ENCODE measurements at places on chromosomes 5 and 9.

GRCh38 chr5:147617711-147618350, 108.0 kb upstream of the DPYSL3 start:
- DNase-seq, result no peak

DNA sequence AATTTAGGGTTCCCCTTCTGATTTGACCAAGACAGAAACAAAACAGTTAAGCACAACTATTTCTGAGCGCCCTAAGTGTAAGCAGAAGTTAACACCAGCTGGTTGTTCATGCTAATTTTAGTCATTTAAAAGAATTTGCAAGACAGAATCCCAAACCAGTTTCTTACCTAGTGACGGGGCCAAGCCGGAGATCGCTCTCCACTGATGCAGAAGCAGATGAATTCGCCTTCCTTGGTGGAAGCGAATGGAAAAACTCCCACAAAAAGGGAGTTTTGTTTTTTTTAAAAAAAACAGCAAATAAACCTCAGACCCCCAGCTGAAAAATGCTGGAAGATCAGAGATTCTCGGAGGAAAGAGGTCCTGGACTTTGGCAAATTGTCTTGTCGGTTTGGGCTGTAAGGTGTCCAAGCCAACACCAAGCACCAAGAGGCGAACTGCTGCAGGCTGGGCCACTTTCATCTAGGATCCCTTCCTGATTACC, 47.4 kb upstream of the GLDC start:
- DNase-seq, result no peak

- DNase-seq, result no peak
These were observed 80.7 kb downstream of the KCNIP1 start for GRCh38 chr5:170584450-170585058.

DNA sequence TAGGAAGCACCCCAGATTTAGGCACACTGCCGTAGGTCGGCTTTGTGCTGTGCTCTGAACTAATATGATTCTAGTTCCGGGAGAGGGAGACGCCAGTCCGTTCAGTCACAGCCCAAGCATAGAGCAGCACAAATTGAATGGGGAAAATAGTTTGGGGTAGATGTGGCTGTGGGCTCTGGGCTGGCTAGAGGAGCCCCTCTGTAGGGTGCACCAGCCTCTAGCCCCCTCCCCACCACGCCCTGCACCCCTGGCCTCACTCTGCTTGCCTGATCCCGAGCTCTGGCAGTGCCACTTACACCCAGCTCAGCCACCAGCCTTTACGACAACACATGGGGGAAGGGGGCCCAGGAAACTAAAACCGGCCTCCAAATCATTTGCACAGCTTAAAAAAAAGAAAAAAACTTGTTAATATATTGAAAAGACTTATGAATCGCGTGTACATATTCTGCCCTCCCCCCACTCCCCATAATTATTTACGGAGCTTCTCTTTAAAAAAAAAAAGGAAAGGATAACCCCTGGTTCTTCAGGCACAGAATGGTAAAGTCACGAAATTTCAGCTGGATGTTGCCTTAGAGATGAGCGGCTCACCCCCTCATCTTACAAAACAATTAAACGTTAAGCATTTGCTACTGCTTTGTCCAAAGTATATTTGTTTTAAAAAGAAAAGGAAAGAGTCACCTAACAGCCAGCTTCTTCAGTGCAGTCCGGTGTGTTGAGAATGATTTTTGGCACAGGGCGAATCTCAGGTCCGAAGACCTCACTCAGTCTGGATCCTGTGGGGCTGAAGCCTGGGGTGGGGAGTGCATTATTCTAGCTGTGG, 3.5 kb downstream of the LMX1B start:
- DNase-seq, result no peak

GRCh38 chr9:34363619-34364351, 12.9 kb downstream of the MYORG start:
- DNase-seq, result no peak

- DNase-seq, result no peak
These were observed 32.3 kb upstream of the NRG2 start for GRCh38 chr5:140075371-140075770.

GRCh38 chr5:100828071-100828897, 74.8 kb downstream of the ST8SIA4 start:
- DNase-seq, result no peak

- no peak for DNase-seq
These were observed 84.9 kb upstream of the ZNF169 start for GRCh38 chr9:94174164-94174563.

- no peak for DNase-seq
These were observed 129.1 kb downstream of the DOCK8 start for GRCh38 chr9:343773-344172.

GRCh38 chr5:123855609-123856008, 343.6 kb downstream of the CSNK1G3 start:
- no peak for DNase-seq

DNA sequence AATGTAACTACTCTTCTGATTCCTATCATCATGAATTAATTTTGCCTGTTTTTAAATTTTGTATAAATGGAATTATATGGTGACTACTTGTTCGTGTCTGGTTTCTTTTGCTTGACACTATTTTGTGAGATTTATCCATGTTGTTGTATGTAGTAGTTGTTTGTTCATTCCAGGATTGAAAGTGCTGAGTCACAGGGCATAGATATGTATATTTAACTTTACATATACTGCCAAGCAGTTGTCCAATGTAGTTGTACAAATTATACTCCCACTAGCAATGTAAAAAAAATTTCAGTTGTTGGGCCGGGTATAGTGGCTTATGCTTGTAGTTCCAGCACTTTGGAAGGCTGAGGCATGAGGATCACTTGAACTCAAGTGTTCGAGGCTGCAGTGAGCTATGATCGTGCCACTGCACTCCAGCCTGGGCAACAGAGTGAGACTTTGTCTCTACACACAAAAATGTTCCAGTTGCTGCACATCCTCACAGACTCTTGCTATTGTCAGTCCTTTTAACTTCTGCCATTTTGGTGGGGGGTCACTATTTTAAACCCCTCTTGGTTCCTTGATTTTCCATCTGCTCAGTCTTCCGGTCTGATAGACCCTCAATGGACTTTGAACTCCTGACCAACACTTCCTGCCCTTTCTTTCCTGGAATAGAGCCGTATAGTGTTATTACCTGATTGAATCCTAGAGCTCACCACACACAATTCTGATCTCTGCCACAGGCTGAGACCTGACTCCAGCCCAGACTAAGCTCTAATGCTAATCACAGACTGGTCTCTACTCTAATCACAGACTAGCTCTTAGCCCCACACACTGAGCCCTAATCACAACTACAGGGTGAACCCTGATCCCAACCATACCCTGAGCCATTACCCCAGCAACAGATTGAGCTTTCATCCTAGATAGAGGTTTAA, 69.3 kb upstream of the MELK start:
- no peak for DNase-seq

DNA sequence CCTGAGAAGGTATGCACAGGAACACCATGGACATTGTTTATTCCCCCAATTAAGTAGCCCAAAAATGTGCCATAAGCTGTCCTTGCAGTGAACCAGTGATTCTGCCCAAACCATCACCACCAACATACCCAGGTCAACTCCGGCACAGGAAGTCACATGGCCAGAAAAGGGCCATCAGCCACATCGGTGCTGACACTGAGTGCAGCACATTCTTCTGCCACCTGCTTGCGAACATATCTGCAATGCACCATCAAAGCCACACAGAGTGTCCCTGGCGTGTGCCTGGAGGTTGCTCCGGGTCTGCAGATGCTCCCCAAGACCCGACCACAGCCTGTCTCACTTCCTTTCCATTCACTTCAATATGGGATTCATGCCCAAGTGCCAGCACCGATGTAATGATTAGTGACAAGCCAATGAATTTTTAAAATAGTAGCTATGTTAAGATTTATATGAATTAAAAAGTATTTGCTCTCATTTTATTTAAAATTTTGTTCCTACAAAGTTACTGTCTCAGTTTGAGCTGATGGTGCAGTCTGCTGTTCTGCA, 37.6 kb downstream of the SYK start:
- no peak for DNase-seq

DNA sequence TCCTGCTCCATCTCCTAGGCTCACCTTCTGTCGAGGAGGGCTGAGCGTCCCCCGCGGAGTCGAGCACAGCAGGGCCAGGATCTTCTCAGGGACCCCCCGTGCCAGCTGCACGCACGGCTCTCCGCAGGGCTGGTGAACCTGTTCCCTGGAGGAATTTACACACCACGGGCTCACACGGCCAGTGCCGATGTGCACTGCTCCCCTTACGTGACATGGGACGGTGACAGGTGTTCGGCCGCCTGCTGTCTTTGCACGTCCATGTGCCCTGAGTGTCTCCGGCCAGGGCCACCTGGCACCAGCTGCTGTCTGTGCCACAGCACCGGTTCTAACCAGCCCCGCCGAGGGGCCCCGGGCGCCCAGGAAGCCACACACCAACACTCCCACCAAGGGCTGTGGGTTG, 8.7 kb upstream of the AGPAT2 start:
- no peak for DNase-seq

DNA sequence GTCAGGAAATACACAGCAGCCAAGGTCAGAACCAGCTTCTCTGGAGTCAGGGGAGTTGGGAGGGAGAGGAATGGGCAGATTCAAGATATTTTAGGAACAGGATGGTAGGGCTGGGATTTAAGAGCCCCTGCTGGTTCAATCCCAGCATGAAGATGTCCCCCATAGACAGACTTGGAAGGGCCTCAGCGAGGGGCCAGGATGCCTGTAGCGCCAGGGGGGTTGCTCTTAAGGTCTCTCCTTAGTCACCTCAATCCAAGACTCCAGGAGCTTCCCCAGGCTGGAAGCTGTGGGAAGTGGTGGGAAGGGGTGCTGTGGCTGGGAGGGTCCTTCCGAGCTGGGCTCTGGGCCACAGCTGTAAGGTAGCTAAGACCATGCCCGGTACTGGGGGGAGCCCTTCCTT, 8.1 kb upstream of the TSPAN17 start:
- DNase-seq, result no peak

GRCh38 chr9:135077497-135078200, 9.8 kb upstream of the OLFM1 start:
- no peak for DNase-seq

DNA sequence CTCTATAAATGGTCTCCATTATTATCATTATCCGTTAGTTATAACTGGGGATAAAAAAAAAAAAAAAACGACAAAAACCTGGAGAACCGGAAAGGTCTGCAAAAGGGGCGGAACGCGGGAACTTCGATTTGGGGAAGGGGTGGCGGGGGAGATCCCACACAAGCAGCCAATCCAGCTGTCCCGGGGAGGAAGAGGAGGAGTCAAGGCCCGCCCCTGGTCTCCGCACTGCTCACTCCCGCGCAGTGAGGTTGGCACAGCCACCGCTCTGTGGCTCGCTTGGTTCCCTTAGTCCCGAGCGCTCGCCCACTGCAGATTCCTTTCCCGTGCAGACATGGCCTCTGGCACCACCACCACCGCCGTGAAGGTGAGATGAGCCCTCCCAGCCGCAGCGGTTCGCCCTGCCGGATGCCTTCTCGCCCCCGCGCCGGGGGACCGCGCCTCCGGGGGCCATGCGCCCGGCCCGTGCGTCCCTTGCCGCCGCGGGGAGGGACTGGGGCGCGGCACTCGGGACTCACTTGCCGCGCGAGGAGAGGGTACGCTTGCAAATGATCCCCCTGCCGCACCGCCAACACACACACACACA, at the start of gene MTAP:
Gene MTAP, plus strand, starts transcription at position 219 of the 583 bp plus-strand sequence. Its CDS starts 113 bp downstream, at position 332.
- DNase-seq, result peak; percentile 53

DNA sequence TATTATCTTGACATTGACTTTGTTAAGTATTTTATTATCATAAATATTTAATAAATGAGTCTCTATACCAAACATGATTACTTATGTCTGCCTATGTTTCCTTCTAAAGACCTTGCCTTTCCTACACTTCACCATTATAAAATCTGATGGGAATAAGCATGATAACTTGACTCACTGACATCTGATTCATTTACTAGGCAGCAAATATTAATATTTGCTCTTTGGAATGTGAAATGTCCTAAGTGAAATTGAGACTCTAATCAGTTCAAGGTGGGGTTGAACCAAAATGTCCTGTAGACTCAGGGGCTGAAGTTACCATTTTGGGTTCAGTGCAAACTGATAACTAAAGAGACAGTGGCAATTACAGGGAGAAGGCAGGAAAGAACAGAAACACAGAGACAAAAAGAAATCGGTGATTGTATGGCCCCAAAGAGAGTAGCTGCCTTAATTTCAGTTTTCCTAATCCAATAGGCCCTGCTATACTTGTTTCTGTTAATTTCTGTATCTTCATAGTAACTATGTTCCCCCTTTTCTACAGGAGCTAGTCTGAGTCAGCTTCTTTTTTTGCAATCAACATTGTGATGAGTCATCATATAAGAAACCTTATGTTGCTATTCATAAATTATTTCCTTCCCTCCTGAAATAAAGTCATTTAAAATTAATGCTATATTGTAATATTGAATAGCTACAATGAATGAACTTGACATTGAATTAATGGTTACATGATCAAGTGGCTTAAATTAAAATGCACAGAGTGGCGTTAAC, 296.8 kb downstream of the PDE4D start:
- no peak for DNase-seq

DNA sequence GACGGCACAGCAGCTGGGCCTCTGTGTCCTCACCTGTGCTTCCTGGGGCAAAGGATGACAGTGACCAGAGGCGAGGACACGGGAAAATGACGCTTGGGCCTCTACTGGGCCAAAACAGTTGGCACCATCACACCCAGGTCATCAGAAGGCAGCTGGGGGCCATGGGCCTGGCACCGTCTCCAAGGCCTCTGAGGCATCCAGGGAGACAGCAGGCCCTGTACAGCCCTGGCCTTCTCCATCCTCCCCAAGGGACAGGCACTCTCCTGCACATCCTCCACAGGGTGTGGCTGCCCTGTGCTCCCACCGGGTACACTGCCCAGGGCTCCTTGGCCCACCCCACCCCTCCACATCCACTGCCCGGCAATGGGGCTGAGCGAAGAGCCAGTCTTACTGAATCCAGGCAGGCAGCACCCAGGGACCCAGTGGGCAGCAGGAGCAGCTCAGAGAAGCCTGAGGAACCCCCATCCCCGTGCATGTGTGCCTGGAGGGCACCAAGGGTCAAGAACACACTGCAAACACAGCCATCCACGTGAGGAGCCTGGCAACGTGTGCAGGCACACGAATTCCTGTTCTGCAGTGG, 4.0 kb downstream of the LPCAT1 start:
- DNase-seq, result no peak
